ENCODE measurements at places on chromosomes 7 and 10.
A peak's percentile ranks its signal among the peaks of the same experiment; 100 is the strongest.

GRCh38 chr7:88401009-88401623 is 94.4 kb upstream of the STEAP4 start:
- DNase-seq: no peak

DNA sequence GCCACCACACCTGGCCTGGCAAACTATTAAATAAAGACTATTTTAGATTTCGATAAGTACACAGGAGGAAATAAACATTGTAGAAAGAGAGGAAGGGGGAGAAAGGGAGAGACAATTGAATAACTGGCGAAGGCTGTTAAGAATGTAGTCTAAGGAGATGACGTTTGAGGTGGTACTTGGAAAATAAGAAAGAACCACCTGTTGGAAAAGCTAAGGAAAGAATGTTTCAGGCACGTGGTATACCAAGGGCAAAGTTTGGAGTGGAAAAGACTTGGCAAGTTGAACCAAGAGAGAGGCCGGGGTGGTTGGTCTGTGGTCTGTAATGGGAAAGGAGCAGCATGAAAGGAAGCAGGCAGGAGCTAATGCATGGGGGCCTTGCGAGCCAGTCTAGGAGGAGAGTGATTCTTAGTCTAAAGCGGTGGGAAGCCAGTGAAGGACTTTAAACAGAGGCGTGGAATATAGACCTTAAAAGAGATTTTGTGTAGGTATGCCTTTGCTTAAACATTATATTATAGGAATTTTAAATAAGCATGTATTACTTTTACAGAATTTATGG is 9.4 kb downstream of the ING3 start:
- no peak for DNase-seq

DNA sequence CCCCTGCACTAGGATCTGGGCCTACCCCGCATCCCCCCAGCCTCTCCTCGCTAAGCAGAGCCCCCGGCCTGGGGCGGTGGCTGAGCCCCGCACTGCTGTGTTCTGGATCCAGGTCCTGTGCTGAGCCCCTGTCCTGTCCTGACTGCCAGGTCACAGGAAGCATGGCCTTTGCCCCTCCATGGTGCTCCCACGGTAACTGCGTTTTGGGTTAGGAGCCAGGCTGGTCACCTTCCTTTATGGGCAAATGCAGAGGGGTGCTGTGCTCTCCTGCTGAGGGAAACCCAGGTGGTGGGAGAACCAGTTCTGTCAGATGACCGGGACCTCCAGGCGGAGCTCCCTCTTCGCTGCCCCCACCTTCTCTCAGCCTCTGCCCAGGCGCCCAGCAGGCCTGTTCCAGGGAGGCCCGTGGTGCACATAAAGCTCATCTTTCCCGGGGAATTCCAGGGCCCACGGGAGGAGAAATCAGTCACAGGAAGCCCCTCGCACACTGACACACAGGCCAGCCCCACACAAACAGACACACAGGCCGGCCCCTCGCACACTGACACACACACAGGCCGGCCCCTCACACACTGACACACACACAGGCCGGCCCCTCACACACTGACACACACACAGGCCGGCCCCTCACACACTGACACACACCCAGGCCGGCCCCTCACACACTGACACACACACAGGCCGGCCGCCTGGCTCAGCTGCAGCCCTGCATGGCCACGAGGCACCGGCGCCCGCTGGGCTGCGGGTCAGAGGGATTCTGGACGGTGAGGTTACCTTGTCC is 75.6 kb downstream of the CFAP46 start:
- no peak for DNase-seq

- DNase-seq: no peak
Observed at GRCh38 chr10:128124813-128125403, 1.3 kb downstream of the MKI67 start.

- DNase-seq: no peak
Observed at GRCh38 chr10:33145451-33146188, 187.6 kb upstream of the ITGB1 start.

DNA sequence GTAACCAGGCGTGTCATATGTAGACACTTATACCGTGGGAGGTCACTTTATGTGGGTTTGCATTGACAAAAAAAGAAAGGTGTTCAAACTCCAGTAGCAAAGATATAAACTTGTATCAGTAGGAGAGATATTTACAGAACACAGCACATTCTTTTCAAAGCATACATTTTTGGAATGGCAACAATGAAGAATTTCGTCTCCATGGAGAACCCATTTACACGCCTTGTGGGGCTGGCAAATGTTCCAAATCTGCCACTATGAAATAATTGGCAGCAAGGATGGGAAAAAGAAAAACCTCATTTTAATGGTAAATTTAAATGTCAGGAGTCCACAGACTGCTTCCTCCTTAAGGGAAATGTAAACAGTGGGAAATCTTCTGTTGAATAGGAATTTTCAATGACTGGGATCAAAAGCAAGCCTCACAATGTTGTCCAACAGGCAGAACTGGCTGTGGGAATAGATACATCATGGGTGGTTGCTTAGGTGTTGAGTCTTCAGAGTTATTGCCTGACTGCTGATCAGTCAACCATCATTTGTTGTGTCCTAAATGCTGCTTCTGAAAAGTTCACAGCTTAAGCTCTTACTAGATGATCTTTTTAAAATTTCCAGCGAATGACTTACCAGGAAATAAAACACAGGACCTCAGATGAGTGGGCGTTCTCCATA is 256.6 kb upstream of the SEMA3C start:
- DNase-seq: no peak

DNA sequence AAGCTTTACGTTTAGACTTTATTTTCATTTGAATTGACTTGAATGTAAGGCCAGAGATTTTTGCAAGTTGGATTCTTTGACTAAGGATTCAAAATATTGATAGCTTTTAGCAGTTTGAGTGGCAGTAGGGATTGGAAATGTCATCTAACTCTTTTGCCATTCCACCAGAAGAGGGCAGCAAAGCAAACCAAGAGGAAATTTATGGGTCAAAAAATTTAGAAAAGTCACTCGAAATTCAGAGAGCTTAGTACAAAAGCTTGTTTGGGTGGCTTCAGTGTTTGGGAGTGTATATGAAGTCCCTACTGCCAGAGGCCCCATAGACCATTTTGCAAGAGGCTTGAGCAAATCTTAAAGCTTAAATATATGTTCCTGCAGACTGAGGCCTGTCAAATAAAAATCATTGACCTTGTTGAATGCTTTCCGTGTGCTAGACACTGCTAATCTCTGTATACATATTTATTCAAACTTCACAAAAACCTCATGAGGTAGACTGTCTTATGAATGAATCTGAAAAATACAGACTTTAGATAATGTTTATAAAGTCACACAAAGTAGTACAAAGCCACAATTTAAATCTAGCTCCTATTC is 44.6 kb upstream of the RSBN1L start:
- peak; percentile 28 for DNase-seq

DNA sequence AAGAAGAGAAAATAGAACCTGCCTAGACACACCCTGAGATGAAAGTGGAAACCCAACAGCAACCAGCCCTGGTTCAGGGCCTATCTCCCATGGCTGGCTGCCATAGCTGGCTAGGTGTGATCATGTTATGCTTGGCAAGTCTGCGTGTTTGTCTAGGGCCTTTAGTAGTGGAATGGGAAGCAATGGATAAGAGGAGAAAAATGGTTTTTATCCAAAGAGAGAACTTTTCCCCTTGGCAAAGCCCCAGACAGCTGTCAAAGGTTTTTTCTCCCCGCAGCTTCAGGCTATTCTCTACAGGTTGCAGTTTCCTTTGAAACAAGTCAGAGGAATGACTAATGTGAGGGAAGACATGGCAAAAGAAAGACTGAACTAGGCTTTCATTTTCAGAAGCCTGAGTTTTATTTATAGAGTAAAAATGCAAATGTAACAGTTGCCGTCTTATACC is 161.5 kb downstream of the SEMA3D start:
- no peak for DNase-seq

DNA sequence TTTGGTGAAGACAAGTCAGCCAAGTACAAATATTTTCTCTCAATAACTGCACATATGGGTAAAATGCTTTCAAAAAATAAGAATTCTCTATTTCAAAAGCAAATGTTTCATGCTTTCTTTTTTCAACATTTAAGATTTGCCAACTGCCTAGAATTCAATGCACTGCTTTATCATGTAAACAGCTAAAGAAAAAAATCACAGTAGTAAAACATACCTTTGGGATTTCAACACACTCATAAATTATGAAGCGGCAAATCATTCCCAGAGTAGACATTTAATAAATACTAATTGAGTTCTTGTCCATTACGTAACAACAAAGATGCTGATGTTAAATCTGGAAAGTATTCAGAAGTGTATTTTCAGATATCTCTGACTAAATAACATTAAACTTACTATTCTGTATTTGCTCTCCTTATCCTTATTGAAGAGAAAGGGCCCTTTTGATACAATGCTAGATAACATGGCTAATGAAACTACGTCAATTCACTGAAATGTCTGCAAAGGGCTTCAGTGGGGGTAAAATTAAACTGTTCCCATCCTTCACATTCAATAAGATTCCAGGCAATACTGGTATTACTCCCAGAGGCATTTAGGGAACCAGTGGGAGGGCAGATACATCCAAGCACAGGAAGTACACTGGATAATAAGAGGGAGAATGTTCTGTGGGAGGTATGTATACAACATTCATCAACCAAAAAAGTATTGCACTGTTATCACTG is 13.9 kb downstream of the NAPEPLD start:
- peak; percentile 94 for DNase-seq

DNA sequence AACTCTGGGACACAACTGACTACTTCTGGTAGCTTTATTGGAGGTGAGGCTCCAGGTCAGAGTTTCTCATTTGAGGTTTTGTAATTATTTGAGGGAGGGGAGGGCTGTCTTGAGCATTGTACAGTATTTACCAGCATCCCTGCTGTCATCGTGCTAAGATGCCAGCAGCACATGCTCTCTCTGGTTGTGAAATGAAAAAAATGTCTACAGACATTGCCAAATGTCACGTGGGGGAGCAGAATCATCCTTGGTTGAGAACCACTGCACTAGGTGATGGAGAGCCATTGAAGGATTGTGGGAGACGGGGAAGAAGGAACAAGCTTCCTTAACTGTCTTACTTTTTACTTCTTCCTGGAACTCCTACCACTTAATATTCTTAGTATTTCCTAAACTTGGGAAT is 5.0 kb downstream of the SEPTIN7 start:
- DNase-seq: peak; percentile 63

- peak; percentile 36 for DNase-seq
Observed at GRCh38 chr7:66921396-66921917, 432 bp downstream of the TMEM248 start.

DNA sequence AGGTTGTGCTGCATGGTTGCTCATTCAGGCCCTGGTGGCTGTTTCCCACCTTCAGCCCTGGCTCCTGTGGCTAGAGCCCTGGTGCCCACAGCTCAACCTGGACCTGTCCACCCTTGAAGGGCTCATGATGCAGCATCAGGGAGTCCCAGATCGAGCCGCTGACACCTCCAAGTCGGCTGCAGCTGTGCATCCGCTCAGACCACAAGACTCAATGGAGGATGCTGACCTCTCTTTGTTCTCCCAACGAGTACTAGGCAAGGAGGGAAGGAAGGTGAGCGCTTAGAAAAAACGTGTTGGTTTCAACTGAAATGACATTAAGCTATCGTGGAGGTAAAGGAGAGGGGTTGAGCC is 9.5 kb upstream of the C10orf95 start:
- DNase-seq: no peak

GRCh38 chr10:80167471-80168161 is 35.1 kb downstream of the PLAC9 start:
- no peak for DNase-seq

- peak; percentile 66 for DNase-seq
Observed at GRCh38 chr10:35635576-35635975, 6.5 kb downstream of the FZD8 start.

DNA sequence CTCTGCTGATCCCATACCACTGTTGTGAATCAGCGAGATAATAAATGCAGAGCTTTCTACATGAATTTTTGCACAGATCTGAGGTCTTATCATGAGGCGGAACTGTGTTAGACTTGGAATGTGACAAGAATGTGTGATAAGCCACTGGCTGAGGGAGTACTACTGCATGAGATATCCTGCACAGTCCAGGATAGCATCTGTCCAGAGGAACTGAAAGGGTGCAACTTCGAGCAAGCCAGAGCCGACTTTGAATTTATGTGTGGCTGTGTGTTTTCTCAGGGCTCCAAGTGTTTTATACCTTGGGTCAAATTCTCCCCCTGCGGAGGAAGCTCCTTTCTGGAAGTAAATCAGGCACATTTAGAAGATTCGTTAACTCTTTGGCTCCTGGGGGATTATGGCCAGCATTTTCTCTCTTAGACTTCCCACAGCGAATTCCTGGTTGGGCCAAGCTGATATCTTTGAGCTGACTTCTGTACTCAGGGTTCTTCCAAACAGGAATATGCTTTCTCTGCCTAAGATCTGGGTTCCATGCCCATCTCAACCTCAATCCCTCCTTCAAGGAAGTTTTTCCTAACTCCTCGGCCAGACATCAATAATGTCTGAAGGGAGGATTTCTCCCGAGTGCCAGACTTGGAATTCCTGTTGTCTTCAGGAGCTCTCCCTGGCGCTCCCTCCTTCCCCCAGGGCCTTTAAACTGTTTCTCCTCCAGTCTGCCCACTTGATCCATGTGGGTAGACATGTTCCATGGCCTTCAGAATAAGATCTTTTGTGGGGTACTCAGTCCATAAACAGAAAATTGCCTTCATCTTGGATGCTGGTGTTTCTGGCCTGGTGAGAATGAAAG is 2.5 kb upstream of the MEST start:
- DNase-seq: peak; percentile 100

GRCh38 chr10:77390481-77390891 is 247.1 kb downstream of the KCNMA1 start:
- DNase-seq: no peak

DNA sequence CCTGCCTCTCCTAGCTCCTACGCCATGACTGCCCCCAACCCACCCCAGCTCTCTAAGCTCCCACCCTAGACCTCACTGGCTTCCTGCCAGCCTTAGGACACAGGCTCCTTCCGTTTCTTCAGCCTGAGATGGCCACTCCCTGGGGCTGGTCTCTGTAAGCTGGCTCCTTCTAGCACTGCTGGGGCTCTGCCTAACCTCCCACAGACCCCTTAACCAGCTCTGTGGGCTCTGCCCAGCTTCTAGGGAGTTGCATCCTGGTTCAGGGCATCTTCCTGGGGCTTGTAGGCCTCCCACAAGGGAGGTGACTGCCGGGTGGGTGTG is 478.6 kb upstream of the KLF6 start:
- no peak for DNase-seq

DNA sequence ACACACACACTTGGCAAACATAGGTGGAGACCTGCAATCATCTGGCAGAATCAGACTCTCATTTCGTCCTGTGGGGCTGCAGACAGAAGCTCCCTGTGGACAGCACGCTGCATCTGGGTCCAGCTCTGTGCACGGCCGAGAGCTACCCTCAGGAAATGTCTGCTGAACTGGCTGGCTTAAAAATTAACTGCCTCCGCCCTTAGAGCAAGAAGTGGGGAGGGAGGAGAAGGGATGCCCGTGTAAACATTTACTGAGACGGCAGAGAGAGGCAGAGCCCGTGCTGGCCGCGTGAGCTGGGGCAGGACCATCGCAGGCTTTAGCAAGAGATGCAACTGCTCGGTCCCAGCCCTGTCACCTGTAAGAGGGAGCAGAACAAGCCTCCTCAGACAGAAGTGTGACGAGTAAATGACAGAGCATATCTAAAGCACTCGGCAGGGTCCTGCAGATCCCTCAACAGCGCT is 81.8 kb downstream of the TNS3 start:
- DNase-seq: no peak

Measured in amniotic epithelial cell (primary cell).